ENCODE measurements at places on chromosomes 11 and 22.
A peak's percentile ranks its signal among the peaks of the same experiment; 100 is the strongest.

DNA sequence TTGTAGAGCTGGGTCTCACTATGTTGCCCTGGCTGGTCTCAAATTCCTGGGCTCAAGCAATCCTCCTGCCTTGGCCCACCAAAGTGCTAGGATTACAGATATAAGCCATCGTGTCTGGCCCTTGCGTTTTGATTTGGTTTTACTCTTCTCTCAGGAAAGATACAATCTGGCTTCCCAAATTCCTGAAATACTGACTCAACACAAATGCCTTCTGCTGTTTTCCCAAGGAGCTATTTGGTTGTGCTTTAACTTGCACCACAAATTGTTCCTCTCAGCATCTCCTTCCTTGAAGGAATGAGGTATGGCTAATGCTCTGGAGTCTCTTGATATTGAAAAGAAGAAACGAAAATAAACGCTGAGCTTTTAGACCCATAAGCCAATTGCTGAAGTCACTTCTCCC, 110.0 kb upstream of the PAX6 start:
- DNase-seq = no peak

GRCh38 chr22:23248583-23248982, 68.3 kb downstream of the BCR start:
- peak; percentile 25 for DNase-seq

DNA sequence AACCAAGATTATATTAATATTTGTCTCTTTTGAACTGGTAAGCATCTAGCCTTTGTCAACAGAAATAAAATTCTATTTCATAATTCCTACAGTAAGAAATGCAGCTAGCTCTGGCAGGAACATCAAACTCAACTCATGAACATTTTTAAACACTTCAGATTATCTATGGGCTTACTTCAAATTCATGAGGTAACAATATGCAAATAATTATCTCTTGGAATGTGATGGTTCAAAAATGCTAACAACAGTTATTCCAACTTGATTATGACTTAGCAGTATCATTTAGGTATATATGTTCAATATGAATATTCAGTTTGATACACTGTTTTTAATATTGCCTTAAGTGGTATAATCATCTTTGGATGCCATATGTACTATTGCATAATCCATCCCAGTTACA, 1103.5 kb upstream of the CCDC90B start:
- DNase-seq = no peak

DNA sequence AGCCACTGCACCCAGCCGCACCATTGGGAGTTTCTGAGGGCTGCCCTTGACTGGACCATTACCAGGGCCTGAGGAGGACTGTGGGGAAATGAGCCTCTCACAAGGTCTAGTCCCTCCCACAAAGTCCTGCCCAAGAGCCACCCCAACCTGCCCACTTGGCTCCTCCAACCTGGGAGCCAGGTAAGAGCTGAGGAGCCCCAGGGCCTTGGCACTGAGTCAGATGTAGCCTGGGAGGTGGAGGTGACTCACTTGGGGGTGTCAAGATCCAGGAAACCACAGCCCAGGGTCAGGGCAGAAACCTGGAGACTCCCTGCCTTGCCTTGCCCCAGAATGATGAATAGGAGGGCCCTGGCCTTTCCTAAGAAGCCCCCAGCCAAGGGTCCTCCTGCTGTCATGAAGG, 25.8 kb upstream of the P2RY2 start:
- DNase-seq = no peak

GRCh38 chr11:60864856-60865513, 2.4 kb upstream of the ZP1 start:
- no peak for DNase-seq

Data from NCI-H1092 (cell line).